ENCODE measurements at places on chromosomes 1 and 21.

GRCh38 chr1:243980471-243980870, 70.6 kb upstream of the ZBTB18 start:
- no peak for DNase-seq

DNA sequence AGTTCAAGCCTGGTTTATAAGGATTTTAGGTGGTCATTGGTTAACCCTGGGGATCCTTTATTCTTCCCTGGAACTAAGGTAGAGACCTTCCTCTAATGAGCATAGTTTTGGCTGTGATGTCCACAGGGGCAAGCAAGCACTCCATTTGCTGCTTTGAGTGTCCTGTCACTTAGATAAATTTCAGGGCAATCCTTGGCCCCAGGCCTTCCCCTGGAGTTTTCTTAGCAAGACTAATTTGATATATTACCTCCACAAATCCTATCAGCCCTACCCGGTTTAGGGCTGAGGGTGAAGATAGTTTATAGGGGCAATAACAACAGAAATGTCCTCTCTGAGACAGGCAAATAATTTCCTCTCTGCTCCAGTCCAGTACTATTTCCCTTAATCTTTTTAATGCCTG, 166.6 kb downstream of the CYYR1 start:
- DNase-seq = no peak

GRCh38 chr1:172627702-172628101, 31.2 kb upstream of the FASLG start:
- no peak for DNase-seq

DNA sequence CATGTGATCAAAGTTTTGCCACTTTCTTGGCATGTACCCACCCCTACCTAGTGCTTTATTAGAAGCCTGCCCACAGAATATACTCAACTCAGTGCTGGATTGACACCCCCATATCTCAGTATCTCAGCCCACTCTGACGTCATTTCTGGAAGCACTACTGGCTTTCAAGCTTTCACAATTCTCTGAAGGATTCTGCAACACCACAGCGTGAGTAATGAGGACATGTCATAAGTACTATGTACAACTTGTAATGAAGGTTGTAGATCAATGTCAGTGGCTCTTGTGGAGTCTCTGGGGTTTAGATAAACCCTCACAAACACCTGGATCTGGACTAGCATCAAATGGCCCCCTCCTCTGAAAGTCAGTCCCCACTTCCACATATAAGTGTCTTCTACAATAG, 57.2 kb downstream of the TNFSF4 start:
- no peak for DNase-seq

DNA sequence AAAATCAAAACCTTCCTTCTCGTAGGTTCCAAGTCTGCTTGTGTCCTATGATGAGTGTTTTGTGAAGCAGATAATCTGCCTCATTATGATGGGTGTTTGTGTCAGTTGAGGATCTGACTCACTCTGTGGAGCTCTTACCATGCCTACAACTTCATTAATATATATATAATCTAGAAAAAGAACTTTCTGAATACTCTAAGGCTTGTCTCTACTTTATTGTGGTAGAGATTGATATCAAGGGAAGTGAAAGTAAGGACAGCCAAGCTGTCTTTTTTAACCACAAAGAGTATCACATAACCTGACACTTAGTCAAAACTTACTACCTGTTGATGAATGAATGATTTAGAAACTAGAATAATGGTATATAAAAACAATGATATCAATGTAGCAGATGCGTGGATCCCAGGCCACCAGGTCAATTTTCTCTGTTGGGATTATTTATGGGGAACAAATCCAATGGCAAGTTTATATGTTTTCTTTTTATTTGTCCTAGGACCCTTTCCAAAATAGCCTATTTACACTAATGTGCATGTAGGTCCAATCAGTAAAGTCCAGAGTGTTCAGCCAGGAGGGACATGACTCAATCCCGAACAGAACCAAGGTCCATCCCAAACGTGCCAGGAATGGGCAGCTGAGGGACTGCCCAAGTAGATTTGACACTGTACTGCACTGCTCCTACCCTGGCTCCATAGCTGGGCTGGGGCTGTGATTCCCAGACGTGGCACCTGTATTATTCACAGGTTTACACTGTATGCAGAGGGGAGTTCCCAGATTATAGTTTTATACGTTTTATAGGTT, 182.3 kb upstream of the GREM2 start:
- no peak for DNase-seq

DNA sequence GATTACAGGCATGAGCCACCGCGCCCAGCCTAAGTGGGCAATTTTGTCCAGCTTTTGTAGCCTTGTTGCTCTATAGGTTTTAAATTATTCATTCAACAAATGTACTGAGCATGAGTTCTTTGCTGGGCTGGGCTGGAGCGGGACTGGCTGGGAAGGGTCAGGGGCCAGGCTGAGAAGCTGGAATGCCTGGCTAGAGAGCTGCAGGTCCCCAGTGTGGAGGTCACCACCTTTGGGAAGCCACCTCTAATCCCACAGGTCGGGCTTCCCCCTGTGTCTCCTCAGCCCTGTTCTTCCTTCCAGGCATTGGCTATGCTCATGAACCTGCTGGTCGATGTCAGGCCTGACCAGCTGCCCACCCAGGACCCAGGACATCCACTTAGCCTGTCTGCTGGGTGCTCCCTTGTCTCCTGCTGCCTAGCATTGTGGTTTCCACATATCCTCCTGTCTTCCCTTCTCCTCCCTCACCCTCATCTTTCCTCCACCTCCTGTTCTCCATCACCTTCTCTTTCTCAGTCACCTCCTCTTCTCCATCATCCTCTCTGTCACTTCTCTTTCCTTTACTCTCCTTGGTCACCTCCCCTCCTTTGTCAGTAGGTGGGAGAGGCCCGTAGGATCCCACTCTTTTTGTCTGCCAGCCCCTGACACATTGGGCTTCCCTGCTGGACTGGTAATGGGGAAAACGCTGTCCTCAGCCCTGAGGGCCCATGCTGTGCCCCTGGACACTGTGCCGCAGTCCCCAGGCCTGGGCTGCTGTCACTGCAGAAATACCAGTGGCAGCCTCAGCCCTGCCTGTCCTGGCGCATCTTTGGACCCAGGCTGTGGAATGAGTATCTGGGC, 23.8 kb downstream of the SERINC2 start:
- DNase-seq = no peak

DNA sequence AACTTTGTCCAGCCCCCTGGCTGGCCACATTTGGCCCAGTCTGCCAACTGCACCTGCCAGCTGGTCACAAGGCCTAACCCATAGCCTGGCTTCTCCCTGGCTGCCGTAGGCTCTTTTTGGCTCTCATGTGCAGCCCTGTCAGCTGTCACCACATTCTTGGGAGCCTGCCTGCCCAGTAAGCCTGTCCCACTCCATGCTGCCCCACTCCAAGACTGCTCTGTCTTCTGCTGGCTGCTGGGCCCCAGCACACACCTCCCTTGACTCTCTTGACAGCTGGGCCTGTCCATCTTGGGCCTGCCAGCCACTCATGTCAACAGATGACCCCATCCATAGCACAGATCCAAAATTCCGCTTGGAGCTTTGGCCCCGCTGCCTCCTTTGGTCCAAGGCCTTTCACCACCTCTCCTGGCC, 74.3 kb upstream of the EDN2 start:
- DNase-seq = no peak

DNA sequence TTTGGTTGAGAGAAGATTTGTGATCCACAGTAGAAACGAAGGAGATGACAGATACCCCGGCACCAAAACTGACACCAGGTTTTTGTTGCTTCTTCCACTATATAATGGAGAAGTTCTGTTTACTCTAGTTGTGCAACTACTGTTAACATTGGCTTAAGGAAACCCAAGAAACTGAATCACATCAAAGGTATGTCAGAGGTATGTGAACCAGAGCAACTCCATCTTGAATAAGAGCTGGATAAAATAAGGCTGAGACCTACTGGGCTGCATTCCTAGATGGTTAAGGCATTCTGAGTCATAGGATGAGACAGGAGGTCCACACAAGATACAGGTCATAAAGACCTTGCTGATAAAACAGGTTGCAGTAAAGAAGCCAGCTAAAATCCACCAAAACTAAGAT, 173.7 kb upstream of the CAMK1G start:
- no peak for DNase-seq

- no peak for DNase-seq
Observed at GRCh38 chr1:247538561-247538960, 2.3 kb upstream of the OR2C3 start.

- DNase-seq = no peak
Observed at GRCh38 chr1:192367436-192367835, 50.6 kb downstream of the RGS21 start.

- no peak for DNase-seq
Observed at GRCh38 chr1:232617237-232617636, 12.7 kb downstream of the SIPA1L2 start.

DNA sequence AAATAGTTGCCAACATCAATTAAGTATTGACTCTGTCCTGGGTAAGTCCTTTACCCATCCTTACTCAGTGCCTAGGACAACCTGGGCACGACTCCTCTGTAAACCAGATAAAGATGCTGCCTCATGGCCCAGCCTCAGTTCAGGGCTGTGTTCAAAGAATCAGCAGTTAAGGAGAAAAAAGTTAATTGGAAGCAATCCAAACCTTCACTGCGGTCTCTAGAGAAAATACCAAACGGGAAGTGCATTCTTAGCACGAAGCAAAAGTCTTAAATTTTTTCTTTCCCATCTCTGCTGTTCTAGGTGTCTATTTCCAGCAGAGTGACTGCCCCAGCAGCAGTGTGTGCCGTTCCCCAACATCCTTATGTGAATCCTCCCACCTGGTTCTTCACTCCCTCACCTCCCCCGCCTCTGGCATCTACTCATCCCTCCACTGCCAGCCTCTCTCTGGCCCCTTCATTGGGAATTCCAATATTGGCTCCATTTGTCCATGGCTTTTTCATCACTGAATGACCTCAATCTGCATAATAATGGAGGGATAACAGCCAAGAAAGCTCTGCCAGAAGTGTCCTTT, 23.2 kb downstream of the KANK4 start:
- no peak for DNase-seq

GRCh38 chr1:228361314-228362140, 45.1 kb downstream of the TRIM11 start:
- no peak for DNase-seq

- DNase-seq = no peak
Observed at GRCh38 chr1:170262276-170262939, 116.6 kb downstream of the NTMT2 start.

DNA sequence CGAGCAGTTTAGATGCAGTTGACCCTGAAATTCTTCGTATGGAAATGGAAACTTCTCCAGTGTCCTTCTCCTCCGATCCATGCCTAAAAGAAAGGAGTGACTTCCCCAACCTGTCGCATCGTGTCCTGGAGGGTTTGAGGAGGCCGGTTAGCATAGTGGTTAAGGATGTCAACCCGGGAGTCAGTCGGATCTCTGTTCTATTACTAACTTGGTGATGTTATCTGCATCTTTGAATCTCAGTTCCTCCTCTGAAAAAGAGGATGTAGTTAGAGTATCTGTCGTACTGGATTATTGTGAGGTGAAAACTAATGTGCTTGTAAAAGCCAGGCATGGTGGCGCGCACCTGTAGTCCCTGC, 684 bp downstream of the ZBTB8B start:
- no peak for DNase-seq

GRCh38 chr1:54077359-54077758, 24.0 kb downstream of the TCEANC2 start:
- DNase-seq = no peak

DNA sequence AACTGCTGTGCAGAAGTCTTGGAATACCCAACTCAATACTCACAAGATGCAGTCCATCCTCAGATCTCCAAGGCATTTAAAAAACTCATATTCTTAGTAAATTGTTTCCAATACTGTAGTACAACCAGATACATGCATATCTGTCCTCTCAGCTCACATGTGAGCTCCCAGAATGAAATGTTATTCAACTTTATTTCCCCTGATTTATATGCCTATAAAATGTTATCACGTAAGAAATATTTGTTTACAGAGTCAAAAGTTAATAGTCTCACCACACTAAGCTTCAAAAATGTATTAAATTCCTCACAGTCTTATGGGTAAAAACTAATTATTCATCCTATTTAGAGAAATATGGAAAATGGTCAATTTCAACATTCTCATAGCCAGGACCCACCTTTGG, 56.6 kb downstream of the LTN1 start:
- DNase-seq = no peak

DNA sequence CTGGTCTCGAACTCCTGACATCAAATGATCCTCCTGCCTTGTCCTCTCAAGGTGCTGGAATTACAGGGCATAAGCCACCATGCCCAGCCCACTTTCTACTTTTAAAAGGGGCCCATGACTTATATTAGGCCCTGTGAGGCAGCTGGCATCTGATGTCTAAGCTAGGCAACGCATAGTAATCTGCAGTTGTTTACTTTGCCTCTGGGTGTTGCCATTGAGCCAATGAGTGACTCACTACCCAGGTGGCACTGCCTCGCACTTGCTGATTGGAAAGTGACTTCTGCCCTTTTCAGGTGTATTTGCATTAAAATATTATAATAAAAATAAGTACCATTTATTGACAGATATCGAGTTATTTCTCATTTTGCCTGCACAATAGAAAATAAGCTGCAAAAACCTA, 84.9 kb downstream of the KIF14 start:
- no peak for DNase-seq

- DNase-seq = no peak
Observed at GRCh38 chr1:55726994-55727393, 511.8 kb upstream of the USP24 start.

- DNase-seq = no peak
Observed at GRCh38 chr1:201818971-201819750, 9.8 kb upstream of the IPO9 start.

GRCh38 chr21:15751037-15751436, 21.3 kb downstream of the USP25 start:
- DNase-seq = no peak

- DNase-seq = no peak
Observed at GRCh38 chr1:214318956-214319736, 38.2 kb downstream of the SMYD2 start.

- no peak for DNase-seq
Observed at GRCh38 chr1:145916745-145917144, 1.8 kb downstream of the PEX11B start.

- no peak for DNase-seq
Observed at GRCh38 chr1:185834371-185834905, 100.2 kb downstream of the HMCN1 start.

DNA sequence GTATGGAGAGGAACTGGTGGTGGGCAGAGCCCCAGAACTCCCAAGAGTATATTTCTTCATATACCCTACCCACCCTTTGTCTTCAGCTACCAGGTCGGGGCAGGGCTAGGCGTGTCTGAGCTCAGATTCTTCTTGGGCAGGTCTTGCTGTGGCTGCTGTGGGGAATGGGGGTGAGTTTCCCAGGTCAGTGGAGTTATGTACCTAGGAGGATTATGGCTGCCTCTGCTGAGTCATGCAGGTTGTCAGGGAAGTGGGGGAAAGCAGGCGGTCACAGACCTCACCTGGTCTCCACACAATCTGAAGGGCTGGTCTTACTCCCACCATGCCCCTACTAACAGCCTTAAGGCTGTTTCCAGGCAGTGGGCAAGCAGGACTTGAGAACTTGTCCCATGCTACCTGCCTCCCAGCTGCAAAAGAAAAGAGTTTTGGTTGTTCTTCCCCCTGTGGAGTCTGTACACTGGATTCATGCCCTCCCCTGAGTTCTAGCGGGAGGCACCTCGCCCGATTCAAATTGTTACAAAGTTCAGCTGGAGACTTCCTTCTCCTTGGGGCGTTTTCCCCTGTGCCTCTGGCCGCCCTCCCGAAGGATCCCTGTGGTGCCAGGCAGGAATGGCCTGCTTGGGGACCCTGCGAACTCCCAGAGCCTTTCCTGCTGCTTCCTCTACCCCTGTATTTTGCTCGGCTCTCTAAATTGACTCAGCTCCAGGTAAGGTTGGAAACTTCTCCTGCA, 58.6 kb downstream of the NPHS2 start:
- no peak for DNase-seq
